T-helper 9 cell (primary cell): ENCODE measurements at places on chromosomes 6 and 20.

DNA sequence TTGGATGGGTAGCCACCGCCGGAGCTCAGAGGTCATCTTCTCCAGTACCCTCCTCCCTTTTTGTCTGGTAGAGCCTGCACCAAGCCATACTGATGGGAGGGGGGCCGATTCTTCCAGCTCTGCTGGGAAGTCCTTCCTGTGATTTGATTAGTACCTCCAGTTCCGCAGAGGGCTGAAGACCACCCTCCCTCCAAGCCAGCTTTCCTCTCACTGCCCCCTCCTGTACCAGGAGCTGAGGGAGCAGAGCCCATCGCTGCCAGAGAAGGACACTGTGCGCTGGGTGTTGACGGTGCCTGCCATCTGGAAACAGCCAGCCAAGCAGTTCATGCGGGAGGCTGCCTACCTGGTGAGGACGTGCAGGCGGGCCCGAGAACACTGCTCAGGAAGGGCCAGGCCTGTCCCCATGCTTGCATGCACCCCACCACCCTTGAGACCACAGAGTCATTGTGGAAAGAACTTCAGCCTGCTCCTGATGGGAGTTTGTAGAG lies 13.2 kb downstream of the HSPA12B start:
- no peak for DNase-seq

DNA sequence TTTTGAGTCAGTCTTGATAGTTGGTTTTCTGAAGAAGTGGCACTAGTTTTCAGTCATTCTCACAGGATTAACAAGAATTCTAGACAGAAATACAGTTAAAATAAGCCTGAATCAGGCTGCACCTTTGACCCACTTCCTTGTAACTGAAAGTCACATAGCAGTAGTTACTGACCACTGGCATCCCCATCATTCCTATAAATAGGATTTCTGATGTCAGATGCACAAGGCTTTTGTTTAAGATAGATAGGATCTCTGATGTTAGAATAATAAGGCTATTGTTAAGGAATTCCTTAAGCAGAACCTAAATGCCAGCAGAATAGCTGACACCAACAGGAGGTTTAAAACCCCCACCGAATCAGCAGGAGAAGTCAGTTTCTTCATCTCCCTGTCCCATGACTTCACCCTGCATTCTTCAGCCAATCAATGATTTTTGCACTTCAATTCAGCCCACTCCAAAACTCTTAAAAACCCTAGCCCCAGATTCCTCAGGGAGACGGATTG lies 30.6 kb upstream of the ZBTB24 start:
- DNase-seq = no peak

GRCh38 chr6:154267508-154268106 lies 89.0 kb downstream of the IPCEF1 start:
- no peak for DNase-seq

DNA sequence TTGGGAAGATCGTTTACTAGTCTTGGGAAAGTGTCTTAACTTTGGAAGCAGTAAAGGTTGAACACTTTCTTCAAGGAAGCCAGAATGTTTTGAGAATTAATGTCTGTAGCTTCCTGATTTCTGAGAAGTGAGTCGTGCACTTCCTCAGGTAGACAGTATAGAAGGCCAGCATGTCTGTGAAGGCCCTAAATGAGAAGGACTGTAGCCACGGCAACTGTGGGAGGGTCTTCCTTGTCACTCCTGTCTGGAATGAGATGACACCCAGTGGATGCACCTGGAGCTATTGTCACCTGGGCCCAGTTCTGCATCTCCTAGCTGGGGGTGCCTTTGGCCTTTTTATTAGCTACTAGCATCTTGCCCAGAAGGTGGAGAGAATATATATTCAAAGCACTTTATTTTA lies 8.8 kb downstream of the STX16 start:
- DNase-seq = no peak

DNA sequence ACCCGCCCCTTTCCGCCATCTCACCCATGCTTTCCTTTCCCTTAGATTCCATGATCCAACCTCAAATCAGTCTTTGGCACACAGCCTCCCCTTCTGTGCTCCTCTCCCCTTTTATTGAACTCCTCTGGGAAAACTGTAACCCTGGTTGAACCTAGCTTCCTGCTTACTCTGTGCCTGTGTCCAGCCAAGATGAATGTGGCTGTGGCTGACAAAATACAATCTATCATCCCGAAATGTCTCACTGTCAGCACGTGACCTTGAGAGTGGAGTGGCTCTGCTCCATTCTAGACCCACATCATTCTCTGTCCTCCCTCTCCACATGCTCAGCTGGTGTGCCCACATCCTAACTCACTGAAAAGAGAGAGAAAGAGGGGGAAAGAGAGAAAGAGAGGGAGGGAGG lies 11.0 kb downstream of the NCR2 start:
- DNase-seq = no peak

DNA sequence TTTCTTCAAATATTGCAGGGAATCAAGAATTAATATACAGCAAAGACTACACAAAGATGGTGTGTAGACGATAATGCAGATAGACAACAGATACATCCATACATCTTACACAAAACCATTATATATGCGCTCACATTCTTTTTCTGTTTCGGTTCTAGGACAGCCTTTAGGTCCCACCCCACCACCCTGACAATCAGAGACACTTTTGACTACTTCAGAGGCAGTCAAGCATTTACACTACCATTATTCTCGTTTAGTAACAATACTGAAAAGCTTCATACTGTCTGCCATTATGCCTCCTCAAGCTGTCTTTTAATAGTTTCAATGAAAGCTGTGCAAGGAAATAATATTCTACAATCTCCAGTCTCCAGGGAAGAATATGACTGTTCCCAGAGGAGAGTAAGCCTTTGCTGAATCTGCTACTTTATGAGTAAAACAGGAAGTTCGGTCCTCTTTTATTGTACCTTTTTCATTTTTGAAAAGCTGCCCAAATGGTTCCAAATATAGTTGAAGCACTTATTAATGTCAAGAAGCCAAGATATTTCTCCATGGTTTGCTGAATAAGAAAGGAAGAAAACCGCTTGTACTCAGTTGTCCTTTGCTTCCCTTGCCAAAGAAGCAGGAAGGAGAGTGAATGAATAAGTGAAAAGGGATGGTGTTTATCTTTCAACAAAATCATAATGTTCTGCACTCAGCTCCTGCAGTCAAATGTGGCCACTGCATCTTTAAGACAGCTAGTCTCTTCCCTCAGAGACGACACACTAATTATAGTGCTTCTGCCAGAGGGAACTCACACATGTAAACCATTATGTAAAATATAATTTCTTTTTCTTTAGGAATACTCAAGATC lies 468.3 kb downstream of the CDC5L start:
- DNase-seq = no peak

- peak; percentile 22 for DNase-seq
These were observed 660 bp upstream of the TFB1M start for GRCh38 chr6:155314773-155315515.

DNA sequence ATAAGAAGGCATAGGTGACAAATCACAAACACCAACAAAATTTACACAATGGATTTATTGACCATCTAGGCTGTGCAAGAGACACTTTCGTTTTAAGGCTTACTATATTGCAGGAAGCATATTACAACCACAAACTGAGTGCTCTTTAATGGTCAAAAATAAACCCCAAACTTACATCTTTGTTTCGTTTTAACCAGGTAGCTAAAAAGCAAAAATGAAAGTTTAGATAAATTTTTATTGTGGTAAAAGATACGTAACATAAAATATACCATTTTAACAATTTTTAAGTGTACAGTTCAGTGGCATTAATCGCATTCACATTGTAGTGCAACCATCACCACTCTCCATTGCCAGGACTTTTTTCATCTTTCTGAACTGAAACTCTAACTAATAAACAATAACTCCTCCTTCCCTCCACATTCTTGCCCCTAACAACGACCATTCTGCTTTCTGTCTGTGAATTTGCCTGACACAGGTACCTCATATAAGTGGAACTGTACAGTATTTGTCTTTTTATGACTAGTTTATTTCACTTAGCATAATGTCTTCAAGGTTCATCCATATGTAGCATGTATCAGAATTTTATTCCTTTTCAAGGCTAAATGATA lies 32.3 kb upstream of the DUSP22 start:
- no peak for DNase-seq

DNA sequence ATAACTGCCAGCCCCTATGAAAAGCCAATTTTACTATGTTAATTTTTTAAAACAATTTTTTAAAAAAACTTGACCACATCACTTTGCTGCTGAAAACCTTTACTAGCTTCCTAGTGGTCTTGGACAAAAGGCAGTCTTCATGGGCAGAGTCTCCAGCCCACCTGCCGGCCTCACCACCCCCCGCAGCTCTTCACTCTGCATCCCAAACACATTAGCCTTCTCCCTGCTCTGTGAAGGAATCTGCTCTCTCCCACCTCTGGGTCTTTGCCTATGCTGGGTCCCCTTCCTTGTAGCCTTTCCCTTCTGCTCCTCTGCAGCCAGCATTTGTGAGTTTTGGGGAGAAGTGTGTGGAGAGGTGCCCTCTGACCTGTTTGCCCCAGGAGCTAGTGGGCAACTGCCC lies 170.7 kb upstream of the MLN start:
- DNase-seq = no peak

DNA sequence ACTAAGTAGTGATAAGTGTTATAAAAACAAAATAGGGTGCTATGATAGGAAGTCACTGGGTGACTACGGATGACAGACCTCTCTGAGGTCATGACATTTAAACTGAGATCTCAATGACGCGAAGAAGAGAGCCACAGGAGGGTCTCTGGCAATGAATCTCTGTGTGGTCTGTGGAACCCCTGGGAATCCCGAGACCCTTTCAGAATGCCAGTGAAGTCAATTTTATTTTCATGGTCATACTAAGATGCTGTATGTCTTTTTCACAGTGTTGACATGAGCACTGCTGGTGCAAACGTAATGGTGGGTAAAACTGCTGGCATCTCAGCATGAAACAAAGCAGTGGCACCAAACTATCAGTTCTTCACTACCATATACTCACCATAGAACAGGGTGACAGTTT lies 155.0 kb downstream of the GJA10 start:
- no peak for DNase-seq

- no peak for DNase-seq
These were observed 169.0 kb downstream of the BACH2 start for GRCh38 chr6:90127595-90127994.

- no peak for DNase-seq
These were observed 358.4 kb downstream of the BTBD3 start for GRCh38 chr20:12276011-12276673.

- DNase-seq = no peak
These were observed 17.5 kb upstream of the SPDEF start for GRCh38 chr6:34573567-34574183.

DNA sequence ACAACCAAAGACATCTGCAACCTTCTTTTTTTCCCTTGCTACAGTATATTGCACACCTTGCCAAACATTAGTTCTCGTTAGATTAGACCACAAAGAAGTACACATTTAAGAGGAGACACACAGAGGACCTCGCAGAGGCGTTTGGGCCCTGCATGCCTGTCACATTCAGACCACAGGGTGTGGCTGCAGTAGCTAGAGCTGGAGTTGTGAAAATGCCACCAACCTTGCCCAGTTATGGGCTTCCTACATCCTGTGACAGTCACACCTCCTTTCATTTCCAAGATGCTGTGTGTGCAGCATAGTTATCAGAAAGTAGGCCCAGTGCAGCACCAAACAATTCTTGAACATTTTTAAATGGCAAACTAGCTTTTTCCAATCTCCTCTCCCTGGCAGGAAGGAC lies 2.4 kb downstream of the SYNE1 start:
- no peak for DNase-seq
